Calu3 (cell line): ENCODE measurements at places on chromosomes 13 and 19. TPM values are rescaled to one million over a fixed set of nuclear protein-coding genes. Genes with fewer than 3 reads are reported as not detected.

GRCh38 chr13:102914339-102914930, 68.6 kb downstream of the ERCC5 start:
- no peak overlapping the region for H3K27ac ChIP-seq
- H3K4me1 ChIP-seq: peaks cover 12% of the 10 kb centered on the region
- no peak for DNase-seq
- no peak overlapping the region for H3K4me3 ChIP-seq
- H3K36me3 ChIP-seq: no peaks in the 10 kb centered on the region

DNA sequence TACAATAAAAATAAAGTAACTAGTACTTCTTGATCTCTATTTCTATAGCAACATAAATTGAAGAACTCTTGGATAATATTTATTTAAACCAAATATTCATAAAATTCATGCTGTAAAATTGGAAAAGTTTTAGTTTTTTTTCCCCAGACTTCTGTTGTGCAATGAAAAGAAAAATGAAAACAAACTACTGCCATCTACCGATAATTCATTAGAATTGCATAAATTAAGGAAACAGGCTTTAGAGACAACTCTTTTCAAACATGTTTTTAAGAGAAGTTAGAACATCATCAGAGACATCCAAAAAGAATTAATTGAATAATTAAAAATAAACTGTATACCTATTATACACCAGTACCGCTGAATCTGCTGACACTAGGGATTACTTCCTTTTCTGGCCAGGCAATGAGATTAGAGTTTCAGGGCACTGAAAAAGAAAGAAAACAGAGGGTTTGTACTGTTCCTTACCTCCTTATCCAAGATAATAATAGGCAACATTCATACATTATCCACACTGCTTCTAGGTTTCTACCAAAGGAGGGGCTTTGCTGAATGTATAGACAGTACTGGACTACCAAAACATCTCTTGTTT, 4.9 kb downstream of the CCDC122 start:
- DNase-seq: no peak
- H3K27ac ChIP-seq: no peak overlapping the region
- peaks cover 14% of the 10 kb centered on the region for H3K36me3 ChIP-seq
- no peaks in the 10 kb centered on the region for H3K27me3 ChIP-seq
- H3K4me1 ChIP-seq: peaks cover 17% of the 10 kb centered on the region

SIGLEC9 gene
- total RNA-seq: not detected in 2 replicates

IGLON5 gene
- total RNA-seq: not detected in 2 replicates

- no peak overlapping the region for H3K4me3 ChIP-seq
- no peak overlapping the region for H3K27ac ChIP-seq
- DNase-seq: peak; percentile 44
- peaks cover 9% of the 10 kb centered on the region for H3K4me1 ChIP-seq
- peaks cover 11% of the 10 kb centered on the region for H3K27me3 ChIP-seq
Observed at GRCh38 chr19:38557205-38557799, 60.5 kb downstream of the MAP4K1 start.

DNA sequence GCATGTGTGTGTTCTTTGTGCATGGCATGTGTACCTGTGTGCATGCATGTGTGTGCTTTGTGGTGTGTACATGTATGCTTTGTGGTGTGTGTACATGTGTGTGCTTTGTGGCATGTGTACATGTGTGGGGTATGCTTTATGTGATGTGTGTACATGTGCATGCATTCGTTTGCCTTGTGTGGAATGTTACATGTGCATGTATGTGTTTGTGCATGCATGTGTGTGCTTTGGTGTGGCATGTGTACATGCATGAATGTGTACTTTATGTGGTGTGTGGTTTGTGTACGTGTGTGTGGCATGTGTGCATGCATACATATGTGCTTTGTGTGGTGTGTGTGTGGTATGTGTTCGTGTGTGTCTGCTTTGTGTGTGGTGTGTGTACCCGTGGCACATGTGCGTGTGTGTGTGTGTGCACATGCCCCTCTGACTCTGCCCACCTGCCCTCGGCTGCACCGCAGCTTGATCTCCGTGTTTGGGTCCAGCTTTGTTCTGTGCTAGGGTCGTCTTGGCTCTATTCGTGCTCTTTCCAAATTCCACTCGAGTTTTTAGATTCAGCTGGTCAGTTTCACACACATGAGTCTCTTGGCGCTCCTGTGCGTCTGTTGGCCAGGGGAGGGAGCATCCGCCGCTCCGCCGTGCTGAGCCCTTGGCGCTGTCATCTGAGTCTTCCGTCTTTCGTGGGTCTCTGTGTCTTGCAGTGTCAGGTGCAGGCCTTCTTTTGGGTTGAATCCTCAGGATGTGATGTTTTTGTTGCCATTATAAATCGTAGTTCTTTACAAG, 46.5 kb upstream of the TFDP1 start:
- no peak overlapping the region for H3K27ac ChIP-seq
- no peaks in the 10 kb centered on the region for H3K27me3 ChIP-seq
- H3K4me3 ChIP-seq: no peak overlapping the region
- H3K36me3 ChIP-seq: peaks cover 5% of the 10 kb centered on the region
- no peak for DNase-seq

- DNase-seq: no peak
Observed at GRCh38 chr19:10102787-10103236, 334 bp upstream of the ANGPTL6 start.

DNA sequence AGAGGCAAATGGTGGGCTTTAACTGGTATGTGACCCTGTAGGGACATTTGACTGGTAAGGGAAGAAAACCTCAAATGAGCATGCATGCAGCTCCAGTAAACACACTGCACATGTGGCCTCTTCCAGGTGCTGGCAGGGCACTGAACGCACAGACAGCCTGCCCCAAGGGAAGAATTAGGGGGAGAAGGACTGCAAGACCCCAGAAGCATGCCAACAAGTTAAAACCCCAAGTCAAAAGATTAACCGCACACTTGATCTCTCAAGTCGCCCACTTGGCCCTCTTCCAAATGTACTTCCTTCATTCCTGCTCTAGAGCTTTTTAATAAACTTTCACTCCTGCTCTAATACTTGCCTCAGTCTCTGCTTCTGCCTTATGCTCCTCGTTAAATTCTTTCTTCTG, 46.9 kb upstream of the SLITRK1 start:
- no peak for DNase-seq
- H3K27me3 ChIP-seq: no peaks in the 10 kb centered on the region
- no peaks in the 10 kb centered on the region for H3K4me1 ChIP-seq
- no peaks in the 10 kb centered on the region for H3K36me3 ChIP-seq

DNA sequence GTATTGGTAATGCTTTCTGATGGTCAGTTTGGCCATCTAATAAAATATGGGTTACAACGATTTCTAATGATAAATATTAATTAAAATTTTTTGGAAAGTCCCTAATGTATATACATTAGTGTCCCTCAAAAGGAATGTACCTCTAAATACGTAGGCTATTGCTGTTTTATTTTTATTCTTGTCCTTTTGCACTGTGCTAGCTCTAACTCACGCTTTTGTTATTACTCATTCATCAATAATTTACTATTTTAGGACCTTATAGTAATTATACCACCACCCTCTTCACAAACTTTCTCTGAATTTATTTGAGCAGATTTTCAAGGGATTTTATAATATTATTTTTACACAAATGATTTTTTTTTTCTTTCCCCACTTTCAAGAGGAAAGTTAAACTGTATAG, 795.9 kb upstream of the PCDH9 start:
- no peaks in the 10 kb centered on the region for H3K4me1 ChIP-seq
- no peak for DNase-seq
- no peaks in the 10 kb centered on the region for H3K27me3 ChIP-seq
- H3K27ac ChIP-seq: no peak overlapping the region

DNA sequence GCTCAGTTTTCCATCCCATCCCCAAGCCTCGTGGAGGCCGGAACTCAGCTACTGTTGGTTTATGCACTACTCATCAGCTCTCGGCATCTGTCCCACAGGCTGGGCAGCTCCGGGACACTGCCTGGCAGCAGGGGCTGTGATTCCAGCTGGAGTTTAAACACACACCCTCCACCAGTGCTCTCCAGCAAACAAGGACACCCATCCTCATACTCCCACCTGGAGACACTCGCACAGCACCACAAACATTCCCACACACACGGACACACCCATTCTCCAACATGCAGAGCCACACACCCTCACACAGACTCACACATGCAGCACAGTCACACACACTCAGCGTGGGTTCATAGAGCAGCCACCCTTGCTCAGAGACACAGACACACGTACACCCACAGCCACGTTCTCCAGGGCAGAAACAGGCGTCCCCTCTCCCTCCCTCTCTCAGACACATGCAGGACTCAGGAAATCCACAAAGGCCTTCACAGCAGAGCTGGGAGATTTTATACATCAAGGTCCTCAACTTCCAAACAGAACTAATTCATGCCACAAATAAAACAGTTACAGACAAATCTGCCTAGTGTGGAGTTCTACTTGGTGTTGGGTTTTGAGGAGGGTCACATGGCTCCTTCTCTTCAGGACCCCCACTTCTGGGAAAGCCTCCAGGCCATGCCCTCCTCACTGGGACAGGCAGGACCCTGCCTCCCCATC, 785.4 kb downstream of the UQCRFS1 start:
- H3K27me3 ChIP-seq: peaks cover 12% of the 10 kb centered on the region
- H3K4me3 ChIP-seq: no peak overlapping the region
- peaks cover 14% of the 10 kb centered on the region for H3K4me1 ChIP-seq
- H3K27ac ChIP-seq: no peak overlapping the region

- H3K27me3 ChIP-seq: no peaks in the 10 kb centered on the region
- peaks cover 30% of the 10 kb centered on the region for H3K36me3 ChIP-seq
- peaks cover 26% of the 10 kb centered on the region for H3K4me1 ChIP-seq
- DNase-seq: no peak
- H3K27ac ChIP-seq: no peak overlapping the region
Observed at GRCh38 chr19:40281381-40282208, 3.5 kb downstream of the AKT2 start.

CYP2A6 gene
- total RNA-seq: not detected in 2 replicates

LRRC8E gene
- total RNA-seq: 8.0 and 9.1 TPM in 2 replicates

- H3K4me1 ChIP-seq: no peaks in the 10 kb centered on the region
- no peaks in the 10 kb centered on the region for H3K27me3 ChIP-seq
- H3K4me3 ChIP-seq: no peak overlapping the region
- DNase-seq: no peak
Observed at GRCh38 chr13:109922518-109922917, 136.1 kb upstream of the IRS2 start.

- no peak overlapping the region for H3K4me3 ChIP-seq
- H3K27me3 ChIP-seq: no peaks in the 10 kb centered on the region
- H3K36me3 ChIP-seq: no peaks in the 10 kb centered on the region
- no peak overlapping the region for H3K27ac ChIP-seq
Observed at GRCh38 chr13:22648320-22648801, 532.4 kb upstream of the SGCG start.

DNA sequence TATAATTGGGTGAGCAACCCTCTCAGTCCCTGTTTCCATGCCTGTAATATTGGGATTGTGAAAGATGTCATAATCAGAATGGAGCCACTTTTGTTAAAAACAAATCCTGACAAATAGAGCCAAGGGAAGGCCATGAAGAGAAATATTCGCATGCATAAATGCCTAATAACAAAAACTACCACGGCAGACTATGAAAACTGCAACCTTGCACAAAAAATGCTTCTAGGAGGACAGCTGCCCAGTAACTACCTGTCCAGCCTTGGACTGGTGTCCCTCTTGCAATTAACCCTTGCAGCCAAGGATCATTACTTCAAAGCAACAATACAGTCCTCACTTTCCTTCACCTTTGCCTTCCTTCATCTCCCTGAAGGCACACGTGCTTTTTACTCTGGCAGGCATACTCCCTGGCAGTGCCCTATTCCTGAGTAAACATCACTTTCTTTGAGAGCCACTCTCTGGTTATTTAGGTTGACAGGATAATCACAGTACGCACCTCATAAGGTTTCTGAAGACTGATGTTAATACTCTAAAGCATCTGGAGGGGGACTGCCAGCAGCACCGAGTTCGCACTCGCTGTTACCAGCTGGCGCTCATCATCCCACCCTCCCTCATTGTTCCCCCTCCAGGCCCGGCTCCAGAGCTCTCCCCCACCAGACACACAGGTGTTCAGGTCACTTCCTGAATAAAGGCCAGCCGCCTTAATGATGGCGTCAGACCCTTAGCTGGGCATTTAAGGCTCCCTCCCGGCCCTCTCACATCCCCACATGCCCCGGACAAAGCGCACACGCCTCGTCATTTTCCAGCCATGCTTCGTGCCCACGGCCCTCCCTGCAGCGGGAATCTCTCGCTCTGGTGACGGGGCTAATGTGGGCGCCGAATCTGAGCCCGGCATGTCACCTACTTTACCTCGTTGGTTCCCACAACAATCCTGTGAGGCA, 57.3 kb downstream of the CDADC1 start:
- no peaks in the 10 kb centered on the region for H3K36me3 ChIP-seq
- DNase-seq: no peak
- peaks cover 40% of the 10 kb centered on the region for H3K4me1 ChIP-seq
- H3K27me3 ChIP-seq: no peaks in the 10 kb centered on the region
- no peak overlapping the region for H3K27ac ChIP-seq

- no peaks in the 10 kb centered on the region for H3K4me1 ChIP-seq
- no peaks in the 10 kb centered on the region for H3K27me3 ChIP-seq
- no peaks in the 10 kb centered on the region for H3K36me3 ChIP-seq
- no peak for DNase-seq
- H3K27ac ChIP-seq: no peak overlapping the region
Observed at GRCh38 chr19:15696654-15697194, 23.8 kb downstream of the CYP4F12 start.

ZNF547 gene
- 7.2 and 7.7 TPM in 2 replicates for total RNA-seq

- peak; percentile 71 for DNase-seq
- peak overlapping the region; percentile 77 for H3K4me3 ChIP-seq
- peaks cover 52% of the 10 kb centered on the region for H3K36me3 ChIP-seq
- H3K27ac ChIP-seq: peak overlapping the region; percentile 45
- peaks cover 33% of the 10 kb centered on the region for H3K27me3 ChIP-seq
Observed at GRCh38 chr19:35715981-35716800, 1.6 kb upstream of the KMT2B start.

ICAM3 gene
- total RNA-seq: 10.8 and 11.1 TPM in 2 replicates

DNA sequence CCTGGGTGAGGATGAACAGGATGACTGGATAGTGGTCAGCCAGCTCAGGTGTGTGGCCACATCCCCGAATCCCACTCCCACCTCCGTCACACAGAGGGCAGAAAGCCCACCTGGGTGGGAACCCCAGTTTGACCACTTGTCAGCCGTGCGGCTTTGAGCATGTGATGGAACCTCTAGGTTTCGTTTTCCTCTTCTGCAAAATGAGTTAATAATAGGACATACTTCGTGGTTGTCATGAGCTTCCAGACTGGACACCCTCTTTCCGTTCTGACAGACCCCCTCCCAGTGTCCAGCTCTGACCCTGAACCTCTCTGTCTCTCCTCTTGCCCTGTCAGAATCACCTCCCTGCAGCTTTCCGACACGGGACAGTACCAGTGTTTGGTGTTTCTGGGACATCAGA, 1.8 kb downstream of the AXL start:
- peak overlapping the region; percentile 94 for H3K4me3 ChIP-seq
- H3K27ac ChIP-seq: peak overlapping the region; percentile 95
- DNase-seq: no peak
